Esophagus muscularis mucosa (tissue), 4 donors: ENCODE measurements at places on chromosomes 12 and 14.

DNA sequence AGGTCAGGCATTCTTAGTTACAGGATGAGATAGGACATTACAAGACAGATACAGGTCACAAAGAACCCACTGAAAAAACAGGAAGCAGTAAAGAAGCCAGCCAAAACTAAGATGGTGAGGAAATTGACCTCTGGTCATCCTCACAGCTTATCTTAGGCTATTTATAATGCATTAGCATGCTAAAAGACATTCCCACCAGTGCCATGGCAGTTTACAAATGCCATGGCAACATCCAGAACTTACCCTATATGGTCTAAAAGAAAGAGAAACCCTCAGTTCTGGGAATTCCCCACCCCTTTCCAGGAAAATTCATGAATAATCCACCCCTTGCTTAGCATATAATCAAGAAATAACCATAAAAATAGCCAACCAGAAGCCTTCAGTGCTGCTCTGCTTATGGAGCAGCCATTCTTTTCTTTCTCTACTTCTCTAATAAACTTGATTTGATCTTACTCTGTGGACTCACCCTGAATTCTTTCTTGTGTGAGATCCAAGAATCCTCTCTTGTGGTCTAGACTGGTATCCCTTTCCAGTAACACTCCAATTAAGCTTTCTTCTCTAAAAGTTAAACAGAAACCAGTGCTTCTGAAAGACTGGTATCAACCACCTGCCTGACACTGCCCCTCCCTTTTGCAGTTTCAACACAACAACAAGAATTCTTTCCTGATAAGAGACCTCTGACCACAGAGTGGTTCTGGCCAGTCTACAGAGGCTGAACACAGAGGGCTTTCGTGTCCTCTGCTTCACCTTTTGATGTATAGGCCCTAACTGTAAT, 86.9 kb downstream of the BCAT1 start:
- no peak for DNase-seq

- DNase-seq = no peak
These were observed 443.2 kb upstream of the TMEM132C start for GRCh38 chr12:127823801-127824200.

DNA sequence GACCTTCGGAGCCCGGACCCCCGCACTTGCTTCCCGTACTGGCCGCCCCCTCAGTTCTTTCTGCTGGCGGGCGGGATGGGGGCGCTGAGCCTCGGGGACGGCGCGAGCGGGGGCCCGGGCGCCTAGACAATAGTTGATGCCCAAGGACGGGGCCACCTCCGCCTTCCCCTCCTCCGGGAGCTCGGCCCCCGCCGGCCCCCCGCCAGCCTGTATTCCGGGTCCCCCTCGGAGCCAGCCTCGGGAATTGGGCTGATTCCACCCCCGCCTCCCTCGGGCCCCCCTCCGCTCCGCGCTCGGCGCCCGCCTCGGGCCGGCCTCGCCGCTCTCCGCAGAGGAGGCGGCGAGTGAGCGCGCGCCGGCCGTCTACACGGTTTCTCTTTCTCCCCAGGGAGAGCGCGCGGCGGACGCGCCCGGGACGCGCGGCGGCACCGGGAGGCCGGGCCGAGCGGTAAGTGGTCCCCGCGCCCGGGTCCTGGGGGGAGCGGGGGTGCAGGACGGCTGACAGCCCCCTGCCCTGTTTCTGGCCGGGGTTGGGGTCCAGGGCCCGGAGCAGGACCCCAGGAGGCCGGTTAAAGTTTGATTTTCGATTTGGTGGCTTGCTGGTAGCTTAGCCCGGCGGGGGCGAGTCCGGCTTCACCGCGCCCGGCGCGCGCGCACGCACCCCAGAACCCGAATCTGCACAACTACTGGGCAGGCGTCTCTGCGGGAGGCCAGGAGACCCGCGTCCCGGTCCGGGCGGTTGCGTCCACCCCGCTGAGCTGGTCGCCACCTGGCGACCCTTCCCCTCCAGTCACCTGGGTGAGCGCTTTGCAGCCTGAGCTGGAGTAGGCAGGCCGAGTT, 413.7 kb downstream of the PCNX1 start:
- no peak for DNase-seq

GRCh38 chr14:65170318-65170717, 68.0 kb upstream of the MAX start:
- no peak for DNase-seq

GRCh38 chr12:42213023-42213422, 25.0 kb downstream of the YAF2 start:
- DNase-seq = no peak

- DNase-seq = no peak
These were observed 25.4 kb downstream of the CCDC62 start for GRCh38 chr12:122799641-122800243.

- DNase-seq = no peak
These were observed 8.2 kb upstream of the ZNF740 start for GRCh38 chr12:53172352-53172751.

DNA sequence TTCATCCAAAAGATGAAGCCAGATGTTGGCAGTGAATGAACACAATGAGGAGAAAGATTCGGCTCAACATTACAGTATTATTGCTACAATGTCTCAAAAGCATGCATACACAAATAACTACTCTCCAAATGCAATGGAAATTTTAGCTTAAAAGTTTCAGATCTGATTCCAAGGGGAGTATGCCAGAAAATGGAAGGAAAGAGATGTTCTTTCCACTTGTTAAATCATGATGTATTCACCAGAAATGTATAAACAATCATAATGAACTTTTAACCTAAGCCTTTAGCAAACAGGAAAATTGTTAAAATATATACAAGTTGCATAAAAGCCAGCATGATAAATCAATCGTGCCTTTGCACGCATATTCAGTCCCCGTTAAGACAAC, 62.1 kb downstream of the SH2B3 start:
- DNase-seq = no peak

DNA sequence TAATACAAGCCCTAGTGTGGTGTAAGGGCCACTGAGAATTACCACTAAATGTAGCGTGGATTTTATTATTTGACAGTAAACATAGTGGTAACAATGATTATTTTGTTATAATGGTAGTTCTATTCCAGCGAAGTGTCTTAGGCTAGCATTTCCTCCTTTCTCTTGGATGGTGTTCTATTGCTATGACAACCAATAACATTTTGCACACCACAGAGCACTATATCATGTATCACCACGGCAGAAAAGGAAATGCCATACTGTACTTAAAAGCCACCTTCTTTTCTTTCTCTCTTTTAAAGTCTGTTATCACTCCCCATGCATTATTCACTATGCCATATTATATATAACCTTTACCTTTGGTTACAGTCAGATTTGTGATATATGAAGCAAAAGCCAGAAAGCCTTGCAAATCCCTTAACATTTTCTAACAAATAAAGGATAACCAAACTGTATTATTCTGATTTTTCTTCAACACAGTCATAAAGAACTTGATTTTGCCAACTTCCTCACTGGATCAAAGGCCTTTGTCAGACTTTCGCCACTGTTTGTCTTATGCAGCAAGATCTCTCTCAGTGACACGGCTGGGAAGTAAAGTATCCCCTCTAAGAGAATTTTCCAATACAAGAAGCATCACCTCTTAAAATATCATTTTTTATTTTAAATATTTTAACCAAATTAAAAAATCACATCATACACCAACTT, 195.8 kb downstream of the FOXN3 start:
- no peak for DNase-seq

DNA sequence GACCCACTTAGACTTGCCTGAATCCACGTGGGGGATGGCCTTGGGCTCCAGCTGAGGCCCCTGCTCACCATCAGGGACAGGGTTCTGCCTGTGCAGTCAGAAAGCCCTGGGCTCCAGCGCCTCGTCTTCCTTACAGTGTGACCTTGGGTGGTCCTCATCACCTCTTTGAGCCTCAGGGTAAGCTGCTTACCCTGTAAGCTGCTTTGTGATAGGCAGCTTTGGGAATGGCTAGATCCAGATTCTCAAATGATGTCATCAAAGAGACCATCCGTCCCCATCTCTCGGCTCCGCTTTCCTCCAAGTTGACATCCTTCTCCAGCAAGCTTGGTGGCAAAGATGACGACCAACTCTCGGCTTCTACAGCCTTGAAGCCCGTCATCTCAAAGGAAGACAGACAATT, 127.0 kb downstream of the ADCK1 start:
- DNase-seq = no peak

DNA sequence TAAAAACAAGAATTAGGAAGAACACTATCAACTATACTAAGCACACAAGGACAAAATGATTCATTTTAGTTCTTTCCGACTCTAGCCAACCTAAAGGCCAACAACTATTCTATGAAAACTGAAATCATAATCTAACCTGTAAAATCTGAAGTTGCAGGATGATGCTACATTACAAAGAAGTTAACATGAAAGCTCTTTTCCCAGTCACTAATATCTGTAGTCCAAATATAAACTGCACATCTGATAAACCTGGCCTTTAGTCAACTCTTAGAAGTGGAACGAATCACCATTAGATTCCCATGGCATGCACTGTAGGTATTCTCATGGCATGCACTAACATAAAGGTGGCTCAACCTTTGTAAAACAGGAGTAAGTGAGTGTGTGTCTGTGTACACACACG, 41.7 kb downstream of the BLTP3B start:
- DNase-seq = no peak
